Vagina (tissue), 2 donors: ENCODE measurements at places on chromosomes 4 and X.

DNA sequence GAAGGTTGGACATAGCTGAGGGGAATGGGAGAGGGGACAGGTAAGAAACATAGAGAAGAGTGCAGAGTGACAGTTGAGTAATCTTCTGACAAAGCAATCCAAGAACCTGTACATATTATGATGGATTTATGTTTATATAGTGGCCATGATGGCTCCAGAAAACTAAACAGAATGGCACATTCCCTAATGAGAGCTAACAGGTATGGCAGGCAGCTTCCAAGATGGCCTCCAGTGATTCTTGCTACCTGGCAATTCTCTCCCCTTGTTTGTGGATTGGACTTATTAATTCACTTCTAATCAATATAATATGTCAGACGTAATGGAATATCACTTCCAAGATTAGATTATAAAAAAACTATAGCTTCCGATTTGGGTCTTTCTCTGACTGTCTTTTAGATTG, 359.5 kb downstream of the DTHD1 start:
- H3K36me3 ChIP-seq = no peaks in the 10 kb centered on the region
- DNase-seq = no peak
- H3K4me3 ChIP-seq = no peak overlapping the region
- no peaks in the 10 kb centered on the region for H3K4me1 ChIP-seq
- no peak overlapping the region for H3K27ac ChIP-seq

- H3K27me3 ChIP-seq = no peaks in the 10 kb centered on the region
- no peak overlapping the region for H3K27ac ChIP-seq
- no peaks in the 10 kb centered on the region for H3K36me3 ChIP-seq
- no peak overlapping the region for H3K4me3 ChIP-seq
- DNase-seq = no peak
- no peaks in the 10 kb centered on the region for H3K4me1 ChIP-seq
Measured at GRCh38 chrX:12360986-12361598, 222.8 kb downstream of the FRMPD4 start.

DNA sequence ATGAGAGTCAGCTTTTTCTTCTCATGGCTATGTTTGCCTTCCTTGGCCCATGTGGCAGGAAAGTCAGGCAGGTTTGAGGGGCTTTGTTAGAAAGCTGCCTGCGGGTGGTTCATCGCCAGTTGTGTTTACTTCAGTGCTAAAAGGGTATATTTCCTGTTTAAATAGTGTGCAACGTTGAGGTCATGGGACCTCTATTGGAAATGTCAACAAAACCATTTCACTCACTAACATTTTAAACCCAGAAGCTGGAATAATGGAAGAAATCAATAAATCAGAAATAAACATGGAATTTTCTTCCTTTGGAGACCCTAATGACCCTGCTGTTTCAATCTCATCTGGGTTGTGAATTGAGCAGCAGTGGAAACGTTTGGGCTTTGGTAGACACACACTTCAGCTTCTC, 185.8 kb downstream of the ANKRD50 start:
- no peak overlapping the region for H3K27ac ChIP-seq
- DNase-seq = no peak
- H3K36me3 ChIP-seq = no peaks in the 10 kb centered on the region

DNA sequence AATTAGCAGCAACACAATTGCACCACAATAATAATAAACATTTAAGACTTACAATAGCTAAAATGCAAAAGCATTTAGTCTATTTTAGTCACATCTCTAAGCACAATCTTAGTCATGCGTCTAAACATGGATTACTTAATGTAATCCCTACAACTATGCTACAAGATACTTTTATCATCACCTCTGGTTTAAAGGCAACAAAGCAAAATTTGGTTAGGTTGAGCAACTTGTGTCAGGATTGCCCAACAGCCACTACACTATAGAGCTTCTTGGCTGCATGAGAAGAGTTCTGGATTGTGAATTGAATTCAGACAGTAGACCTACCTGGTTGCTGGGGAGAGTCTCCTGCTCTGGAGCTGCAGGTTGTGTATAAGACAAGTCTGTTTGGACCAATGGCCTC, 146.5 kb upstream of the PUDP start:
- DNase-seq = no peak
- H3K36me3 ChIP-seq = no peaks in the 10 kb centered on the region
- H3K27ac ChIP-seq = no peak overlapping the region
- no peak overlapping the region for H3K4me3 ChIP-seq

DNA sequence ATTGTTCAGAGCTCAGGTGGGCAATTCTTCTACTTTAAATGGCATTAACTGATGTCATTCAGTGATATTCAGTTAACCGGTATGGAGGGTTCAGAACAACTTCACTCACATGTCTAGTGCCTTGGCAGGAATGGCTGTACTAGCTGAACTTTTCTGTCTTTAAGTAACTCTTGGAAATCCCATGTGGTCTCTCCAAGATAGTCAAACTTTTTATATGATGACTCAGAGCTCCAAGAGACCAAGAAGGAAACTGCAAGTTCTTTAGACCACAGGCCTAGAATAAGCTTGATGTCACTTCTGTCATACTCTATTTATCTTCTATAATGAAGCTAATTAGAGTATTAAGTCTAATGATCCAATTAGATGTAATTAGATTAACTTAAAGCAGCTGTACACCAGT, 24.9 kb downstream of the LHFPL1 start:
- no peak overlapping the region for H3K4me3 ChIP-seq
- no peaks in the 10 kb centered on the region for H3K27me3 ChIP-seq
- DNase-seq = no peak
- H3K27ac ChIP-seq = no peak overlapping the region
- H3K4me1 ChIP-seq = no peaks in the 10 kb centered on the region
